ENCODE measurements at places on chromosomes 12 and 14. TPM values are rescaled to one million over a fixed set of nuclear protein-coding genes. Genes with fewer than 3 reads are reported as not detected.

ZNF140 gene
- total RNA-seq, result 12.1 TPM

FZD10 gene
- 0.09 TPM for total RNA-seq

GPX2 gene
- total RNA-seq, result 39.3 TPM

LRRC9 gene
- 1.2 TPM for total RNA-seq

DACT1 gene
- 0.74 TPM for total RNA-seq

SFSWAP gene
- total RNA-seq, result 42.3 TPM

PTPN21 gene
- 27.7 TPM for total RNA-seq

CLEC9A gene
- total RNA-seq, result not detected

TBX3 gene
- 47.2 TPM for total RNA-seq

GPR135 gene
- total RNA-seq, result 0.77 TPM

EML1 gene
- 7.2 TPM for total RNA-seq

IGFBP6 gene
- total RNA-seq, result 34.7 TPM

CCDC196 gene
- total RNA-seq, result not detected

COQ6 gene
- total RNA-seq, result 18.0 TPM

TAS2R19 gene
- 5.7 TPM for total RNA-seq

TSHR gene
- not detected for total RNA-seq

TRIM9 gene
- 2.7 TPM for total RNA-seq

ASCL1 gene
- not detected for total RNA-seq

OR4E2 gene
- not detected for total RNA-seq

MMP17 gene
- 3.6 TPM for total RNA-seq

APAF1 gene
- 16.5 TPM for total RNA-seq

CLEC2A gene
- total RNA-seq, result not detected

CPM gene
- total RNA-seq, result 8.2 TPM

TTC9 gene
- 4.6 TPM for total RNA-seq

CBLN3 gene
- total RNA-seq, result 1.4 TPM

TMPRSS12 gene
- total RNA-seq, result not detected

NUP107 gene
- 119 TPM for total RNA-seq

MYO1H gene
- 0.18 TPM for total RNA-seq

CLEC1A gene
- total RNA-seq, result not detected

KLHDC1 gene
- 0.98 TPM for total RNA-seq

TAS2R50 gene
- total RNA-seq, result 2.0 TPM

DDX55 gene
- 46.3 TPM for total RNA-seq

CLEC4D gene
- total RNA-seq, result not detected

KRT74 gene
- total RNA-seq, result not detected

MANSC4 gene
- not detected for total RNA-seq

BLTP3B gene
- 29.6 TPM for total RNA-seq

KRT81 gene
- total RNA-seq, result 0.28 TPM

TMEM121 gene
- total RNA-seq, result not detected

P3H3 gene
- 25.1 TPM for total RNA-seq

KCNMB4 gene
- not detected for total RNA-seq

EID3 gene
- 2.0 TPM for total RNA-seq

PAH gene
- 5.1 TPM for total RNA-seq

KLRK1 gene
- 0.28 TPM for total RNA-seq

MED13L gene
- 168 TPM for total RNA-seq

CDKN3 gene
- total RNA-seq, result 64.9 TPM

GLI1 gene
- total RNA-seq, result 0.48 TPM

CIDEB gene
- total RNA-seq, result 3.5 TPM

ETNK1 gene
- total RNA-seq, result 78.7 TPM

VDR gene
- 13.6 TPM for total RNA-seq

TAS2R20 gene
- 3.8 TPM for total RNA-seq

IL22 gene
- total RNA-seq, result not detected

YLPM1 gene
- total RNA-seq, result 65.0 TPM

ASB8 gene
- 27.8 TPM for total RNA-seq

KRT75 gene
- not detected for total RNA-seq

C12orf56 gene
- total RNA-seq, result 9.3 TPM

JPH4 gene
- total RNA-seq, result not detected

CRACR2A gene
- total RNA-seq, result 15.4 TPM
